Esophagus squamous epithelium (tissue), 5 donors: ENCODE measurements at places on chromosomes 7 and 10.

- DNase-seq: no peak
Observed at GRCh38 chr7:82376739-82377138, 66.8 kb downstream of the CACNA2D1 start.

DNA sequence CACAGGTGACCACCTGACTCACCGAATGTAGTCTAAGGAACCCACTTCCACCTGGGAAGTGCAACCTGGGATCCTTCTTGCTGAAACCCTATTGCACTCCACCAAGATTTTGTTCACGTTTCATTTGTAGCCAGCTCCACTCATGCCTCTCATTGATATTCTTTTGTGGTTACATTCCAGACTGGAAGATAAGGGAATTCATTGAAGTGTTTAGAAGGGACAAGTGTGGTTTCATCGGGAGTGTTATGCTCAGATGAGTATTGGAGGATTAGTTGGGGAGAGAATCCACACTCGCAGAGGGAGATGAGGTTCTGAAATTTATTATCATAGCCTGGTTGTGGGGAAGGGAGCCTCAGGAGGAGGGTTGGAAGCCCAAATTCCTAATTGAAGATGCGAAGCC is 320.4 kb downstream of the KCNMA1 start:
- no peak for DNase-seq

GRCh38 chr7:156496363-156496769 is 144.2 kb upstream of the RNF32 start:
- no peak for DNase-seq

DNA sequence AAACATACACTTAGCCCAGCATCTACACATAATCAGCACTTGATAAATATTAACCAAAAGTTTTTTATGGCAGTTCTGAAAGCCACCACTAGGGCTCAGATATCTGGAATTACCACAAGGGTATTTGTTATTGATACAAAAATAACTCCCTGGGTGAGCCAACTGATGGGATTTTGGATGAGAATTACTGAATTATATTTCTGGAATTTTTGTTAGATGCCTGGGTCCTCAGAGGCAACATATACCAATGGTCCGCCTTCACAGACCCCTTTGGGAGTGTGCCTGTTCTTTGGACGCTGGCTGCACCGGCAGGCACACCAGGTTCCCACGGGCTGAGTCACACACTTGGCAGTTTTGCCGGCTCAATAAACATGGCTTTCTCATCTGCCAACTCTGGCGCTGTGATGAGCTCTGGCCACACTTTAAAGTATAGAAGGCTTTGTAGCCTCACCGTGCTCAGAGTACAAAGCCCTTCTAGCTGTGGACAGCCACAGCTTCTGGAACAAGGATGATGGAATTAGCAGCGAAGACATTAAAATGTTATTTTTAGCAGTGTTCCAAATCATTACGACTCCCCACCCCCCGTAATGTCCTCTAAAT is 24.5 kb upstream of the EEPD1 start:
- no peak for DNase-seq

DNA sequence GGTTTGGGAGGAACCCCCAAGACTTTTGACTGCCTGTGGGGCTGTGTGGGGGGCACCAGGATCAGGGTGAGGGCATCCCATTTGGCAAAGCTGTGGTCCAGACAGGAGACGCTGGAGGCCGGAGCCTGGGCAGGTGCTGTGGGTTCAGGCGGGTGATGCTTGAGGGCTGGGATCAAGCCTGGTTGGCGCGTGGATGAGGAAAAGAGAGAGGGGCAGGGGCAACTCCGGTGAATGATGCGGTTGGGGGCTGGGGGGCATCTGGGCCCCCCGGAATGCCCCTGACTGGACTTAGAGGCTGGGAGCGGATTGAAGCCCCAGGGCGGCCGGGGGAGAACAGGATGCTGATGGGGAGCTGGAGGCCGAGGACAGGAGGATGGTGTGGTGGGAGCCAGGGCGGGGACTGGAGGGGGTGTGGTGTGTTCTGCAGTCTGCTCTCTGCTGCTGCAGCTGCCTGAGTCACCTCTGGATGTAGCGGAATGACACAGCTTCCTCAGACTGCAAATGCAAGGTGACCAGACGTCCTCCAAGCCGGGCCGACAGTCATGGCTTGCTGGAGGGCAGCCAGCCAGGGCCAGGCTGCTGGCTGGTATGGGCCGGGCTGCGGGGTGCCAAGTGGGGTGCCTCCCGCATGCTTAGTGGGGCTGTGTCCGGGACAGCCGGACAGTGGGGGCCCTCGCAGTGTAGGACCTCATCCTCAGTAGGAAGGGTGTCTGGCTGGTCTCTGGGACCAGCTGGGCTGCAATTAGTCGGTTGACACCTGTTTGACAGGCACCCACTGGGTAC is 3.2 kb downstream of the MAFK start:
- no peak for DNase-seq

- no peak for DNase-seq
Observed at GRCh38 chr7:74360008-74360407, 70.8 kb downstream of the CLIP2 start.

DNA sequence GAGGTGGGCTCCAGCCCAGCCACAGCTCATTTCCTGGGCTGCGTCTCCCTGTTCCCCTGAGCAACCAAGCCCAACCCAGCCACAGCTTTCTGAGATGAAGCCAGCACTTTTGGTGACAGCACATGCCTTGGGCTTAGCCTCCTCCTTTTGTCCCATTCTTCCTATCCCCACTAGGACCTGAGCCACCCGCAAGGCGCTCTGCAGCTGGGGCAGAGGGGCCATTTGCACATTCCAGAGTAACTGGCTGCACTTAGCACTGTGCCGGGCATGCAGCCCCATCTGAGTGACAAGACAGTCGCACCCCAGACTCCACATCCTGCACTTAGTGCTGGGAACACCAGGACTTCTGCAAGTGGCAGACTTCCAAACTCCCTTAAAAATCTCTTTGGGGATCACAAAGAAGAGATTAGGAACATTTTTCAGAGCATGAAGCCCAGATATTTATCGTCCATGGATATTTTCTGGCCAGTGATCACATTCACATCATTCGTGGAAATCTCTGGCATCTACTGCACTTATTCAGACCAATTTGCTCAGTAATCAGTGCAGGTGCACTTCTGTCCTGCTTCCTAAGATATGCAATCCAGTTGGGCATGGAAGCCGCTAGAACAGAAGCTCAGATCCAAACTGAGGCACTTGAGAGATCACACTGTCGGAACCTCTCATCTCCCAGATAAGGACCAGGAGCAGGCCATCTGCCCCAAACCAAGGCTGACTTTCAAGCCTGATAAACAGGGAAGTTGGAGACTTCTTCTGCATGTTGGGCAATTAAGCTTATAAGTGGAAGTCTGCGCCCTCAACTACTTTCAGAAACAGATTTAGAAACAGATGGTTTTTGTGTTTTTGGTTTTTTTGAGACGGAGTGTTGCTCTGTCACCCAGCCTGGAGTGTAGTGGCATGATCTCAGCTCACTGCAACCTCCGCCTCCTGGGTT is 26.4 kb downstream of the CHST15 start:
- no peak for DNase-seq

DNA sequence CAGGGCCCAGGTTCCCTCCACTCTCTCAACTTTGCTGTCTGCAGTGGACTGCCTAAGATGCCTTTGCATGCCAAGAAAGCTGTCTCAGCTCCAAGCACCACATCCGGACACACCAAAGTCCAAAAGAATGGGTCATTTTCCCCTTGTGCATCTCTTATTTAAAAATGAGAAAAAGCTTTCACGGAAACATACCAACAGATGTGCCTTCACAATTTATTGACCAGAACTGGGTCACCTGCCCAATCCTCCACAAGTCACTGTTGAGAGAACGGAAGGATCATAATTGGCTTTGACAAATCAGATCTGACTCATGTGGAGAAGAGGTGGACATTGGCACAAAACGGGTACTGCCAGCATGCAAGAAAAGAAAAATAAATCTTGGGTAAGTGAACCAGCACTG is 258.3 kb downstream of the SNX13 start:
- no peak for DNase-seq

GRCh38 chr7:51226063-51226755 is 90.4 kb downstream of the COBL start:
- no peak for DNase-seq

DNA sequence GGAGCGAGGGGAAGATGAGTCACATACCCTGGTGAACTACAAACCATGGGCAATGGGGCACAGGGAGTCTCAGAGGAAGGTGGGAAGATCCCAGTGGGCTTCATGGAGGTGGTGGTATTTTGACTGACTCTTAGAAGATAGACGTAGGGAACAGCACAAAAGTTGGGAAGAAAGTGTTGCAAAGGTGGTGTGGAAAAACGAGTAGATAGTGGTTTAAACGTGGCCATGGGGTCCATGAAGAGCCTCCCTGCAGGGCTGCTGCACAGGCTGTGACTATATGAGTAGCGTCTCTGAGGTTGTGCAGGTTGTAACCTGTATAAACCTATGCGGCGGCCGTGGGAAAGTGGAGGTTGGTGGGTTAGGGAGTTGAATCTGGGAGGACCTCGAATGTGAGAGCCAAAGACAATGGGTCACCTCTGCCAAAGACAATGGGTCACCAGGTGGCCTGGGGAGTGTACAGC is 13.8 kb downstream of the LZTS2 start:
- DNase-seq: no peak
